ENCODE measurements at places on chromosomes 6 and 20.

DNA sequence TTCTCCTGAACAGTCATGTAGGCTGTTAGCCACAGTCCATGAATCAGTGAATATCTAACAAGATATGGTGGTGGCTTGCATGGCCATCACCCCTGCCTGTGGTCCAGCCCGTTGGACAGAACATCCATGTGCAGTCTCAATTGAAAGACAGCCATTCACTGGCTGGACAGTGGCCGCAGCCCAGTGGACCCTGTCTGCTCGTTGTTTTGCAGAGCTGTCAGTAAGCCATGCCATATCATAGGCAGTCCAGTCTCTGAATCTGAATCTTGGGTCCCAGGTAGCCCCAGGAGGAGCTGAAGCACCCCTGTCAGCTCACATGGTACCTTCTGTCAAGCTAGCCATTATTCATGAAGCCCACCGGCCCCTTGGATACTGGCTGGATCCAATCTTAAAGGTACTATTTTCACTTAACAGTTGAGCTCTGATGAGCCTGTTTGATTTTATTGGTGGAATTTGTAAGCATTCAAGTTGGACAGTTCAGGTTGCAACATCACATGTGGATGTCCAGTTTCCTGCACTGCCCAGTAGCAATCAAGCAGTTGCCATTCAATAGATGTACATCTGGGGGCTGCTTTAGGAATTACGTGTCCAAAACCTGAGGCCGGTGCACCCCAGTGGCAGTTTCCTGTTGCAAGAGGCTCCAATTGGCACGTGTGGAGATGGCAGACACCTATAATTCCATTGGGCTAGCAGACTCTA is 37.8 kb downstream of the SERPINB1 start:
- DNase-seq, result no peak

DNA sequence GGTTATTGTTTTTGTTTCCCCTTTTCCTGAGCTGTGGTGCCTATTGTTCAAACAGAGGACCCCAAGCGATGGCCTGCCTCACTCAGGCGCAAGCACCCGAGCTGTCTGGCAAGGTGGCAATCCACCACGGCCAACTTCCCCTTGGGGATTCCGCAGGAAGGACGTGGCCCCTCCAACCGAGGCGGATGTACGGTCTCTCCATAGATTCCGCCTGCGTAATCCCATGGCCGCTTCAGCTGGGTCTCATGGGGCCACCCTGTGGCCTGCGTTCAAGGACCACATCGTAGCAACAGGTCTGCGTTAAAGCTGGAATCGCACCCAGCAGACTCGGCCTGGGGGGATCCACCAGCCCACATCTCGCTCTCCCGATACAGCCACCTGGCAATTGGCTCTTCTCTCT is 79.9 kb downstream of the CEBPB start:
- DNase-seq, result no peak

DNA sequence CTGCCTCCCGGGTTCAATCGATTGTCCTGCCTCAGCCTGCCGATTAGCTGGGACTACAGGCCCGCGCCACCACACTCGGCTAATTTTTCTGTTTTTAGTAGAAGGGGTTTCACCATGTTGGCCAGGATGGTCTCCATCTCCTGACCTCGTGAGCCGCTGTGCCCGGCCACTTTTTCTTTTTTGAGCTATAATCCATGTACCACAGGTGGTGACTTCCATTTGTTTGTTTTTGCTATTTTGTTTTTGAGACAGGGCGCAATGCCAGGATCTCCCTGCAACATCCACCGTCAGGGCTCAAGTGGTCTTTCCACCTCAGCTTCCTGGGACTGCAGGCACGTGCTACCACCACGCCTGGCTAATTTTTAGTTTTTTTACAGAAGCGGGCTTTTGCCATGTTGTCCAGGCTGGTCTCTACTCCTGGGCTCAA is 8.5 kb downstream of the HSPA1B start:
- no peak for DNase-seq

DNA sequence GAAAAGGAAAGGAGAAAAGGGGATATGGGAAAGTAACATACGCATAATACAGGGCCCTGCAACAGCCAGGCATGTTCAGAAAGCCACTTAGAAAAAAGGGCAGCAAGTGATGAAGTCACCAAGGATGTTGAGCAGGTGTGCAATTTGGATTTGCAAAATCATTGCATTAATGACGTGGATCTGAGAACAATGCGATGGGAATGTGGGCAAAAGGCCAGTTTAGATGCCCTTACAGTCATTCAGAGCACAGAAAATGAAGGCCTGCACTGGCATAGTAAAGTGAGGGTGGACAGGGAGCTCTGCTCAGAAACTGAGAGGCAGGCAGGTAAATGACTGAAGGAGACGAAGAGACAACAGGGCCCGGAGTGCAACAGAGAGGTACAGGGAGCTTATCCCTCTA is 123.7 kb upstream of the NHSL1 start:
- no peak for DNase-seq

DNA sequence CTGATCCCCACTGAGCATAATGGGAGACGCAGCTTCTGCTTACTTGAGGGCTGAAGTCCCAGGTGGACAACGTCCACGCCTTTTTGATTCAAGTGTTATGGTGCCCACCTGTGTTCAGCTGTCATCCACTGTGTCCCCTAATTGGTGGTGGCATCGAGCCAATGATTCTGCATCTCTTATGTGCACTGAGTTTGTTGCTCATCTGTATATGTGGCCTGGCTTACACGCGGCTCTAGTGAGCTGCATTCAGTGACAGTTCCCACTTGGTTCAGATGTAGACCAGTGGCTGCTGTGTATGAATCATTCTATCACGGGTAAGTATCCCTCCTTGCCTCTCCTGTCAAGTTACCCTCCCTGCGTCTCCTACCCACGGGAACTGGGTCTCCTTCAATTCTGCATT is 131.2 kb upstream of the CLDN20 start:
- DNase-seq, result no peak

- peak; percentile 7 for DNase-seq
Measured at GRCh38 chr6:151961809-151962208, 154.3 kb downstream of the ESR1 start.
